ENCODE measurements at places on chromosomes 2 and 18.

- no peak for DNase-seq
Measured at GRCh38 chr2:45614871-45615415, 3.9 kb upstream of the SRBD1 start.

- DNase-seq: no peak
Measured at GRCh38 chr2:222538535-222538934, 114.2 kb downstream of the SGPP2 start.

- DNase-seq: no peak
Measured at GRCh38 chr18:11149441-11150270, at the start of gene PIEZO2. PIEZO2 (minus strand) TSS chr18:11149569; CDS start chr18:11148588, 981 bp downstream.

- peak; percentile 93 for DNase-seq
Measured at GRCh38 chr18:9337873-9338272, 3.3 kb downstream of the TWSG1 start.

GRCh38 chr2:222760301-222760897 lies 88.9 kb downstream of the MOGAT1 start:
- no peak for DNase-seq

DNA sequence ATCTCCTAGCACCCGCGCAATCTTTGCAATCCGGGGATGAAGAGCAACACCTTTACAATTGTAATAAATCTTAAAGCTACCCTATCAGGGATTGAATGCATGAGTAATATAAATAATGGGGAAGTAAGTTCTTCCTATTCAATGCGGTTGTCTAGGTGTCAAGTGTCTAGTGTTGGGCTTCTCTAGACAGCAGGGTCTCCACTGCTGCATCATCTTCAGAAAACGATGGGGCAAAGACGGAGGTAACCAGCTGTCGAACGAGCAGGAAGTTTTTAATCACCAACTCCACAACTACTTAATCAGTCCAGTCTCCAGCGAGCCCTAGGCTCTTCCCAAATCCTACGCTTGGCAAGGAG lies 573 bp downstream of the STAM2 start:
- no peak for DNase-seq

- no peak for DNase-seq
Measured at GRCh38 chr2:231037731-231038482, 584 bp downstream of the C2orf72 start.

GRCh38 chr18:25288340-25288938 lies 63.5 kb downstream of the ZNF521 start:
- DNase-seq: no peak

DNA sequence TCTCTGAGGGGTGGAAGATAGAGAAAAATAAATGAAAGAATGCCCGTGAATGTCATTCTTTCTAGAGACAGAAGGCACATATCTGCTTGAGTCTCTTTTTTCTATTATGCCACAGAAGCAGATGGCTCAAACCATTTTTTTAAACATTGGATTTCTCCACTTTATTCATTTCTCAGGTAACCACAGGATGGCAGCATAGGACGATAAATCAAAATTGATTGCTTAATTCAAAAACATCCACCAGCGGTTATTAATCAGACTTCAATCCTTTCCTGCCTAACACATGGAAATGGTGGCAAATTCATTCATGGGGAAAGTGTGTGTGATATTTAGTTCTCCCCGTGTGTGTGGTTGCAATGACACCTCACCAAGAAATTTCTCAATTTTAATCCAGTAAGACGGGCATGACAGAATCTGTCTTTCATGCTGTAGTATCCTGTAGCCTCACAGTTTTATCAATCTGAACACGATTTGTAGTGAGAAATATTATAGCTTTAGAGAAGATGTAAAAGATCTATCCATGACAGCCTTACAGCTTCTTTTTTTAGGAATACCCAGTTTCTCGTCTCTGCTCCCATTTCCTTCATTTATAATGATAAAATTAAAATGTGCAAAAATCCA lies 72.2 kb downstream of the DSC3 start:
- peak; percentile 71 for DNase-seq

DNA sequence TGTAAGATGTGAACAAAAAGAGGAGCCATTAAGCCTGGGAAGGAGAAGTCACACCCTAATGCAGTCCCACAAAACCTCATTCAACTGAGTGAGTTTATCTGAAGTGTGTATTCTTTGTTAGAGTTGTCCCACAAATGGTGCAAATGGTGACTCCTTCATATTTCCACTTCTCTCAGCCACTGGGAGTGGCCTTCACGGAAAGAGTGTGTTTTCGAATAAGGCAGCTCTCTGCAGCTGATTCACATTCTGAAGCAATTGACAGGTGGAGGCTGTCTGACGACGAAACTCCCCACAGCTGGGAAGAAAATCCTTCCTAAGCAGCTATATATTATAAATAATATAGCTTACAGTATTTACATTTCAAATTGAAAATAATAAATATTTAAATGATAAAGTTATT lies 318.8 kb upstream of the TMEFF2 start:
- no peak for DNase-seq

GRCh38 chr2:101793277-101793969 lies 95.9 kb downstream of the MAP4K4 start:
- DNase-seq: no peak

GRCh38 chr2:50582164-50582563 lies 449.8 kb downstream of the NRXN1 start:
- no peak for DNase-seq

GRCh38 chr2:54275541-54275940 lies 19.5 kb upstream of the TSPYL6 start:
- no peak for DNase-seq

- peak; percentile 62 for DNase-seq
Measured at GRCh38 chr2:19865151-19865550, 36.6 kb downstream of the TTC32 start.

Data from OCI-M1 (cell line).